ENCODE measurements at places on chromosomes 1 and 21.
A peak's percentile ranks its signal among the peaks of the same experiment; 100 is the strongest.

GRCh38 chr1:9909234-9910046, 629 bp downstream of the CTNNBIP1 start:
- H3K27ac ChIP-seq, result peak overlapping the region; percentile 19
- peak overlapping the region; percentile 66 for H3K4me3 ChIP-seq

DNA sequence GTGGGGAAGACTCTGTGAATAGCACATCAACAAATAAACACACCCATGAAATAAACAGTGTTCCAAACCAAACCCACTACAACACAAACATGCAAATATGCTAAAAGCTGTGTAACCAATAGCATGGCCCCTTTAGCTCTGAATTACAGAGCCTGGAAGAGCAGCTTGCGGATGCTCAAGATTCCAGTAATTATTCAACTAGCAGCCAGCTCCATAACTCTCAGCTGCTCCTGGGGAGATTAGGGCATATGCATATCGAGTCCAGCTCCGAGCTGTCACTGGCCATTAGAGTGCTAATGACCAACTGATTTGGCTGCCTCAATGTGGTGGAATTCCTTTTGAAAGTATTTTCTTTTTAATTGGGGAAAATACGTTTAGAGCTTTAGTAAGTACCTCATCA, 207.1 kb downstream of the HHAT start:
- no peaks in the 10 kb centered on the region for H3K36me3 ChIP-seq
- no peak for DNase-seq
- no peak overlapping the region for H3K27ac ChIP-seq
- no peaks in the 10 kb centered on the region for H3K27me3 ChIP-seq
- H3K4me1 ChIP-seq, result no peaks in the 10 kb centered on the region

- H3K27me3 ChIP-seq, result no peaks in the 10 kb centered on the region
- H3K27ac ChIP-seq, result no peak overlapping the region
- no peaks in the 10 kb centered on the region for H3K36me3 ChIP-seq
- H3K4me1 ChIP-seq, result no peaks in the 10 kb centered on the region
- no peak overlapping the region for H3K4me3 ChIP-seq
Measured at GRCh38 chr1:116954440-116954839, 44.7 kb downstream of the PTGFRN start.

DNA sequence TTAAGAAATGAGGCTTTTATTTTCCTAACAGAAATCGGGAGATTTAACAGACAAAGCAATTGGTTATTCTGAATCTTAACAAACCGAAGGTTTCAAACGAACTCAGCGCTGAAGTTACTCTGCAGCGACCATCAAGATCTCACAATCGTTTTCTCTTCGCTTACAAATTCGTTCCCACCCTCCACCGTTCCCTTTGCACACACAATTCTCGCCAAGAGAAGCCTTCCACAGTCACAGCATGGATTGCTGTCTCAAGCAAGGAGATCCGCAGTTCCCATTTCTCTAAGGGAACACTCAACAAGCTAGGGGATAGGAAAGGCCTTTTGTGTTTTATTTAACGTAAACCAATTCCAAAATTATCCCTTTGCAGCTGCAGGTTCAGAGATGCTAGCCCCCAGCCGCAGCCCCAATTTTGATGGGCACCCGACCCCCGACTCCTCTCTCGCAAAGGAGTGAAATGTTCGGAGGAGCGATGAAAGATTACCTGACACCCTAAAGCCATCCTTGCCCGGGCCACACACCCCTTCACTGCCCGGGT, 755 bp downstream of the FBXO42 start:
- no peaks in the 10 kb centered on the region for H3K27me3 ChIP-seq
- no peak for DNase-seq
- no peaks in the 10 kb centered on the region for H3K36me3 ChIP-seq
- H3K4me3 ChIP-seq, result peak overlapping the region; percentile 81
- peak overlapping the region; percentile 86 for H3K27ac ChIP-seq

- H3K36me3 ChIP-seq, result no peaks in the 10 kb centered on the region
- no peak overlapping the region for H3K4me3 ChIP-seq
- H3K27me3 ChIP-seq, result no peaks in the 10 kb centered on the region
- DNase-seq, result no peak
- peaks cover 9% of the 10 kb centered on the region for H3K4me1 ChIP-seq
Measured at GRCh38 chr21:45818904-45819285, 162.7 kb upstream of the COL6A1 start.

- no peak overlapping the region for H3K4me3 ChIP-seq
- no peaks in the 10 kb centered on the region for H3K36me3 ChIP-seq
- H3K27ac ChIP-seq, result no peak overlapping the region
- DNase-seq, result no peak
- H3K4me1 ChIP-seq, result no peaks in the 10 kb centered on the region
Measured at GRCh38 chr1:210691039-210691610, 362.4 kb downstream of the HHAT start.

Measured in CD4-positive, CD25-positive, alpha-beta regulatory T cell (primary cell).